ENCODE measurements at places on chromosomes 5 and 9.

DNA sequence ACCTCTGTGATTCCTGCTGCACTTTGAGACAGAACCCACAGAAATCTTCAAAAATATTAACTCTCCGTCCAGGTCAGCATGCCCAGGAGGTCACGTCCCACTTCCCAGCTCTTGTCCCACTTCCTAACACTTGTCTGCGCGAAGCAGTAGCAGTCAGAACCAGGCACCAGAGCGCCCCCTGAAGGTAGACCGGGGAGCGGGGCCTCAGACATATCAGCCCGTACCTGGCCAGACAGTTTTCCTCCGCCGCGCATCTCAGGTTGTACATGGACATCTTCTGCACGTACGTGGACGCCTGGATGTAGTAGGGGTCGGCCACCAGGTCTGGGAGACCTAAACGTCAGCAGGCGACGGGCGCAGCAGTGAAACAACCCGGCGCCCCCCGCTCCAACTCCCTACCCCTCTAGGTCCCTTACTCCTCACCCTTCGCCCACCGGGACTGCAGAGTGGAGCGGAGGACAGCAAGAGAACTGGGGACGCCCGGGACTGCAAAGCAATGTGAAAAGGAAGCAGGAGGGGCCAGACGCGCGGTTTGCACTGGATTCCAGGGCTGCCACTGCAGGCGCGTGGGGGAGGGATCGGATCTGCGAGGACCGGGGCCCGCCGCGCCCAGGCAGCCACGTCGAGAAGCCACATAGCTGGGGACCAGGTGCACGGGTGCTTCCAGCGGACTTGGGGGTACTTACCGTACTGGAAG, 1.2 kb downstream of the LOX start:
- DNase-seq: peak; percentile 91

GRCh38 chr5:34826347-34826746, 12.6 kb upstream of the TTC23L start:
- DNase-seq: no peak

- DNase-seq: no peak
Observed at GRCh38 chr9:17013010-17013409, 121.8 kb upstream of the CNTLN start.

GRCh38 chr5:95927927-95928723, 33.5 kb downstream of the ELL2 start:
- no peak for DNase-seq

DNA sequence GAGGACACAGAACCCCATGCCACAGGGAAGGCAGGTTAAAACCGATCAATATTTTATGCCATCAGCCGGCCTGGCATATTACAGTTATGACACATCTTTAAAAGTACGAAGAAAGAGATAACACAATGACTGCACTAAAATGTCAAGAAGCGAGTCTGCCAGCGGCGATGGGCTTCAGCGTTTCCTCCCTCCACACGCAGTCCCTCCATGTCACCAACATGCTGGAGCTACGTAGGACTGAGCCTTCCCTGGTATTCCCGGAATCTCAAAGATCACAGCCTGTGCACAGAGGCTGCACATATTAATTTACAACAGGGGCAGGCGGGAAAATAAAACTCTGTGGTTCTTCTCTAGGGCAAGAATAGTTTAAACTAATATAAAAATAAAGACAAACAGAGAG, 257.7 kb downstream of the IRX1 start:
- DNase-seq: no peak

DNA sequence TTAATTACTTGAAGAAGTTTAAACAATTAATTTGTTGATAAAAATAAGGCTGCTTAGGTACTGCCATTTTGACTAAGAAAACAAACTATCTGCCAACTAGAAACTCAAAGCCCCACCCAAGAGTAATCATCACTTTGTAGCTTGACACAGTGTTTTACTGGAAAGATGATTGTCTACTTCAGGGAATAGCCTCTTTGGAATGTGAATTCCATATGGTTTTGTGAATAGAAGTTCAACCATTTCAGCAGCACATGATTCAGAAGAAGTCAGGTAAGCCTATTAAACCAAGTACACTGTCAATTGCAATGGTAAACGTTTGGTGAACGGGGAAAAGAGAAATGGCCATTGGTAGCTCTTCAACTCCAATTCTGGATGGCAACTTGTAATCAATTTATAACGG, 55.2 kb downstream of the PLK2 start:
- peak; percentile 6 for DNase-seq

- DNase-seq: no peak
Observed at GRCh38 chr9:137296670-137297664, 5.1 kb downstream of the NRARP start.

- no peak for DNase-seq
Observed at GRCh38 chr9:26935847-26936246, 11.2 kb downstream of the PLAA start.

DNA sequence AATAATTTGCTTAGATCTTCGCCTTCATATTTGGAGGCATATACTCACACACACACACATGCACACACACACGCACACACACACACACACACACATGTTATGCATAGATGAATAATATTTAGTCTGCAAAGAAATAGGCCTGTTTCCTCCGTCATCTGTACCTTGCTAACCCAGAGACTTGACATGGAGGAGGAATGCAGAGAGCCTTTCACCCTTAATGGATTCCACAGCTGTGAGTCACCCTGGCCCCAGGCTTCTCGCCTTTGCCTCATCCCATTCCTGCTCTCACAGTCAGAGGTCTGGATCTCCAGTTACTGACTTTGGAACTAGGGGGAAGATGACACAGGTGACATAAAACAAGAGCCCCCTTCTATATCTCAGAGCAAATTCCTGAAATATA, 29.7 kb downstream of the ZNF462 start:
- DNase-seq: peak; percentile 99

- DNase-seq: peak; percentile 34
Observed at GRCh38 chr9:86978922-86979474, 31.7 kb upstream of the GAS1 start.

DNA sequence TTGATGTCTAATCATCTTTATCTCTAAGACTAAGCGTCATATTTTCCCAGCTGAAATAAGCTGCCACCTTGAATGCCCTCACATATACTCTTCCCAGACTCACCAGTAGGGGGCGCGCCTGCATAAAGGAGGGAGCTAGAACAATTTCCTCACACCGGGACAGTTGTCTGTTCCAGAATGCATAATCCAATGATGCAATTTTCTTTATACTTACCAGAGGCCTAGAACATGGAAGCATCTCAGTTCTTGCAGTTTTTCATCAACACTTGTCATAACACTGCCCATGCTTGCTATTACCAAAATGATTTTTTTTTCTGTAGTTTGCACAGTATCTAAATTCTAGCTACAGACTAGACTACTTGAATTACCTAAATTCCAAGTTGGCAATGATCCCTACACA, 203.9 kb downstream of the FRMD3 start:
- peak; percentile 91 for DNase-seq

DNA sequence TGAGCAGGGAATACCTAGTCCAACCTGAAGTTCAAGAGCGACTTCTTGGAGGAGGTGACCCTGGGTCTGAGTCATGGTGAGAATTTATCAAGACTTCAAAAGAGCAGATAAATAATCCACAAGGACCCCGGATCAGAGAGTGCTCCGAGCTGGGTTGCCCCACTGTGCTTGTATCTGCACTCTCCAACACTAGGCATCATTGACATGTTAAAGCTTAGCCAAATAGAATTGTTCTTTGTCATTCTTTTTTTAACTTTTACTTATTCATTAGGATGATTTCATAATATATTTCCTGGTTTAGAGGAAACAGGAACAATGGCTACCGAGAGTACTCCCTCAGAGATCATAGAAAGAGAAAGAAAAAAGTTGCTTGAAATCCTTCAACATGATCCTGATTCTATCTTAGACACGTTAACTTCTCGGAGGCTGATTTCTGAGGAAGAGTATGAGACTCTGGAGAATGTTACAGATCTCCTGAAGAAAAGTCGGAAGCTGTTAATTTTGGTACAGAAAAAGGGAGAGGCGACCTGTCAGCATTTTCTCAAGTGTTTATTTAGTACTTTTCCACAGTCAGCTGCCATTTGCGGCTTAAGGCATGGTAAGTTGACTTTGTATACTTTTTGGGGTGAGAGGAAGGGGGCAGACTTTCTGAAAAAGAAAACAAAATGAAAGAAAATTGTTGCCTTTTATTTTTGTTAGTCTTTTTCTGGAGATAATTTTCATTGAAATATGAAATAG, at the start of gene CARD6:
Gene CARD6 (plus strand): TSS at position 300 of the 738 bp plus-strand sequence. CDS start 16 bp downstream, at position 316.
- DNase-seq: no peak

GRCh38 chr9:20744036-20744630, 60.1 kb downstream of the FOCAD start:
- DNase-seq: no peak

GRCh38 chr5:147454996-147455677, 54.7 kb downstream of the DPYSL3 start:
- DNase-seq: peak; percentile 71

DNA sequence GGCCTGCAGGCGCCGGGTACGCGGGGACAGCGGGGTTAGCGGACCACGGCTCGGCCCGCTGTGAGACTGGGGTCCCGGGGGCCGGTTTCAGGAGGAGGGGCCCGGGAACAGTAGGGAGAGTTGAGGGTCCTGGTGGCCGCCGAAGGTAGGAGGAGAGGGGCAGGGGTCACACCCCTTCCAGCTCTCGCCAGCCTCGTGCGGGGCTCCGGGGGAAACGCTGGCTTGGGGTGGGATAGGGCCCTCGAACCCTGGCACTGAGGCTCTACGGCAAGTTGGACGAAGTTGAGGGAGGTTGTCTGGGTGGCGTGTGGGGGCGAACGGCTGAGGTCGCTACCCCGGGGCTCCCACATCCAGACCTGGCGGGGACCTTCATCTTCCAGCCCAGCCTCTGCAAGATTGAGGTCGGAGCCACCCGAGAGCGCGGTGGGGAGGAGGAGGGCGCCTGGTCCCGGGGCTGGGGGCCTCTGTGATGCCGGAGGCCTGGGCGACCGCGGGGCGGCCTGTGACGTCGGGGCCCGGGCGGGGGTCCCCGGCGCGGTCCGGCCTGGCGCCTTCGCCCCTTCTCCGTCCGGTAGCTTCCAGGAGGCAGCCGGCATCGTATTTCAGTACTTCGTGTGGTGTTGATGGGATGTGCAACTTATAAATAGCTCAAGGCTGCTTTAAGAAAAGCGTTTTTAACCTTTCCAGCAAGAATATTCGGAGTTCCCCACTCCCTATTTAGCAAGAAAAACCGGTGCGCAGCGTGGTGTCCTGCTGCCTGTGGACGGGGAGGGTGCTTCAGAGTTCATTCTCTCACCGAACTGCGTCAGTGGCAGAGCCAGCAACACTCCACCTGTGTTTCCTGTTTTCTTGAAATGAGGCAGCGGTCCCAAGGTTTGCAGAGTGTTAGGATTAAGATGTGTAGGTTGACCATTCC, 902 bp downstream of the HABP4 start:
- DNase-seq: no peak

DNA sequence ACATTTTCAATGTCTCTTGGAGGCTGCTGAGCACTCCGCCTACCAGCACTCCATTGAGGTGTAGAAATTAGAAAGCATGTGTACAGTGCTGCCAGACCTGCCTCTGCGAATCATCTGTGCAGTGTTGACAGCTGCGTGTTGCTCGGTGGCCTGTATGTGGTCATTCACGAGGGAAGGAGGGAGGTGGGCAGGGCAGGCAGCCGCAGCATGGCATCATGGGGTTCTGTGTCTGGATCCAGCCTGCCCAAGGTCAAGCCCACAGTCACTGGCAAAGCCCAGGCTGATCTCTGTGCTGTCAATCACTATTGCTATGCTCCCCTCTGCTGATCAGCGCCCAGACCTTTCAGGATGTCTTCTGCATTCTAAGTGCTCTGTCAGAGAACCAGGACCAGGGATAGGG, 8.0 kb upstream of the PDZD2 start:
- DNase-seq: no peak

DNA sequence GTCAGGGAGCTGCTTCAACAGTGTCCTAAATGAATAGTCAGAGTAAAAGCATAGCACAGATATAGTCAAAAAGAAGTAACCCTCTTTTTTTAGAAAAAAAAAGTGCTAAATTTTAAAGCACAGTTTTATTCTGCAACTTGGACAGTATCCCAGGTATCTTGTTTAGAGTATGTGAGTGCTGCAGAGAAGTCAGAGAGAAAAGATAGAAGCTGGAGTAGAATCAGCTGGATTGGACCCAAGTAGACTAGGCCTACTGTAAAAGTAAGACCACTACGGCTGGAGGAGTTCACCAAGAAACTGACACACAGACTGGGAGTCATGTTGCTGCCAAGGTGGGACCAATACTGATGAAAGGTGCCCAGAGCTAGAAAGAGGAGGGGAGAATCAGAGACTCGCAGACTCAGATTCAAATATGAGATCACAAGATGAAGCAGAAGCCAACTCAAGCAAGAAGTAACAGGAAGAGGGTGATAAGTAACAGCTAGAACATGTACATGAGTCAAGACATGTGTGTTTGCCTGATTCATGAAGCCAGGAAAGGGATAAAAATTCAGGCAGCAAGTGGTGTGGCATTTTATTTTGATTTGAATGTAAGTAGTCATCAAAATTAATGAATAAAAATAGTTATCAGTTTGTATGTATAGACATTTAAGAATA, 25.6 kb upstream of the TUSC1 start:
- DNase-seq: no peak

- peak; percentile 84 for DNase-seq
Observed at GRCh38 chr5:80967500-80968181, 7.5 kb downstream of the RASGRF2 start.

DNA sequence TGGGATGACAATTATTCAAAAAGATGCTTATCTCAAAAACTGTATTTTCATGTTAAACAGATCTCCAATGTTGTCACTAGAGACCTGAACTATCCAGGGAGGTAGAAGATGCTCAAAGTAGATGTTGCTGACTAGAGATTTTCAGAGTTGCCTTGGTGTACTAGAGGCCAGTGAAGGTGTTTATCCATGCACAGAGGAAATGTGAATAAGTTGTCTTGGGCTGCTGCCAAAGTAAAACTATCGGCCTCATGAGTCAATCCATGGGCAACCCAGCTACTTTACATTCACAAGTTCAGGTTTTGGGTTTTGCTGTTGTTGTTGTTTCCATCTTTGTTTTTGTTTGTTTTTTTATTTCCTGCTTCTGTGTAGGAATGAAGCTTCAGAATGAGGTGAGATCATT, 141.1 kb upstream of the RANBP3L start:
- peak; percentile 69 for DNase-seq

GRCh38 chr9:131432597-131433301, 38.9 kb downstream of the PRRC2B start:
- DNase-seq: peak; percentile 96
